ENCODE measurements at places on chromosomes 1 and 21.

DNA sequence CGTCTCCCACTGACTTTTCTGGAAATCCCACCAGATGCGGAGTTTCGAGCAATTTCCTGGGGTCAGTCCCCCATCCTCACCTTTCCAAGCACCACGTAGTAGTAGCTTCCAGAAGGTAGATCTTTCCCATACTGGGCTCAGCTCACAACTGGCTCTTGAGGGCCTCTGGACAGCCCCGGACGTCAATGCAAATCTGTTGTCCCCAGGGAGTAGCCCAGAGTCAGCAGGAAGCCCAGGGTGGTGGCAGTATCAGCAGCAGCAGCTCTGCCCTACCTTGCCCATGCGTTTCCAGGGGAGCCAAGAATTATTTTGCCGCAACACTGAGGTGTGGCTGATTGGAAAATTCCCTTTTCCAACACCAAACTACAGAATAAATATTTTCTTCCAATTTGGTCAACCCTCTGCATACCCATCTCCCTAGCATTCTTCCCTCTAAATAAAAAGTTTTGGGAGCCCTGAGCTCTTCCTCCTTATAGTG is 70.3 kb downstream of the CD46 start:
- no peak for DNase-seq

DNA sequence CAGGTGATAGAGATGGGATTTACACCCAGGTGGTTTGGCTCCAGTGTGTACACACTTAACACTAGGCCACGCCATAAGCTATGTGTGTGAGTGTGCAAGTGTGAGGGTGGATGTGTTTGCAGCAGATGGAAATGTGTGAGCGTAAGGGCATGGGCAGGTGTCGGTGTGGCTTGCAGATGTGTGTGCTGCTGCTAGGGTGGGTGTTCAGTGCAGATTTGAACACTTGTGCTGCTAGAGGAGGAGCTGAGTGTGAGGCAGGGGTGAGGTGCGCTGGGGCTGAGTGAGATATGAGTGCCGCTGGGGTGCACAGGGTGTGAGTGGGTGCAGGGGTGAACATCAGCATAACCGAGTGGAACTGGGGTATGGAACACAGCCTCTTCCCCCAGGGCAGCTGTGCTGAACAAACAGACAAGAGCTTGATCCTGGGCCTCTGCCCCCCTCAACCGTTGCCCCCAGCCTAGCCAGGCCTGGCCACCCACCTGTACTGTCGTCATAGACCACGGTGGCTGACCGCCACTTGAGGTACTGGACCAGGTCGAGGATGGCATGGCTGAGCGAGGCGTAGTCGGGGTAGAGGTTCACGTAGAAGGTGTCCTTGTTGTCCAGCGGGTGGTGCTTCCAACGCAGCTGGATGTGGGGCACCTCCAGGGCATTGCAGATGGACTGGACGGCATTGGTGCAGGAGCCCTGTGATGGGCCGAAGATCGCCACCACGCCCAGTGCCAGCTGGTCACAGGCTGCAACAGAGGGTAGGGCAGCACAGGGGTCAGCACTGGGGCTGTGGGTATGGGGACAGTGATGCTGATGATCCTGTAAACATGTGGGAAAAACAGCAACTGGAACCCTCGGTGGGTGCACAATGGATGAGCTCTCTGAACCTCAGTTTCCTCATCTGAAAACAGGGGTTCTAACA is 153.9 kb downstream of the GRIK3 start:
- no peak for DNase-seq

GRCh38 chr1:15187175-15188129 is 33.9 kb downstream of the TMEM51 start:
- no peak for DNase-seq

DNA sequence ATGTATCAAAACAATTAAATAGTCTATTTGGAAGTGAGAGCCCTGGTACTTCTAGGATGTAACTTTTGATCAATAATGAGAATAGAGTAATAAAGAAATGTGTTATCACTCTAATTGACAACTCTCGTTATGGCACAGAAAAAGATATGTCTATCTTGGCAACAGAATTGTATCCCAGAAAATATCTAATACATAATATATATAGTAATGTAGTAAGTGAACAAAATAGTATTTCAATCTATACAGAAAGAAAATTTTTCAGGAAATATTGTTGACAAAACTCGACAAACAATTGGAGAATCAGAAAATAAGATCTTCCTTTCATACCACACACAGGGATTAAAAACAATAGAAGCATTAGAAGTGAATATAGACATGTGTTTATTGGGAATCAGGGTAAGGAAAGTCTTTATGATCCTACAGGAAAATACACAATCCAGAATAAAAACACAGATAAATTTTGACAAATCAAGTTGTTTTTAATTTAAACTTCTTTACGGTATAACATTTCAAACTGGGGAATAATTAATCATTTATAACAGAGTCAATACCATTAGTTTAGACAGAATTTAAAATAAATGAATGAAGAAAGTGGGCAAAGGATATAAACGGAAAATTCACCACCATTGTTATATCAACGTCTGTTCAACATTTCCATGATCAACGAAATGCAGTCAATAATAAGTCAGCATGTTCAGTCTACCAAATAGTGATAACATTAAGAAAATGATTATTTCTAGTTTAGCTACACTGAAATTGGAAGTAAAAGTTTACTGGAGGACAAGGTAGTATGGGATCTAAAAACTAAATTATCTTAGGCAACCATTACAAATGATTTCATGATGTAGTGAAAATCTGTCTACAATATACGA is 1526.5 kb upstream of the TPTE start:
- no peak for DNase-seq

GRCh38 chr1:158454537-158454936 is 7.1 kb upstream of the OR10K1 start:
- DNase-seq = no peak

GRCh38 chr1:19973616-19974015 is 5.8 kb downstream of the PLA2G2A start:
- no peak for DNase-seq

- DNase-seq = no peak
These were observed 12.9 kb downstream of the MRPL37 start for GRCh38 chr1:54212872-54213271.

- DNase-seq = no peak
These were observed 8.3 kb upstream of the KCNAB2 start for GRCh38 chr1:6037338-6037762.

- peak; percentile 76 for DNase-seq
These were observed 4.0 kb downstream of the JUN start for GRCh38 chr1:58779801-58780382.

- DNase-seq = no peak
These were observed 18.5 kb upstream of the CYYR1 start for GRCh38 chr21:26591543-26591942.

- DNase-seq = no peak
These were observed 69.0 kb downstream of the DDR2 start for GRCh38 chr1:162701286-162701685.

DNA sequence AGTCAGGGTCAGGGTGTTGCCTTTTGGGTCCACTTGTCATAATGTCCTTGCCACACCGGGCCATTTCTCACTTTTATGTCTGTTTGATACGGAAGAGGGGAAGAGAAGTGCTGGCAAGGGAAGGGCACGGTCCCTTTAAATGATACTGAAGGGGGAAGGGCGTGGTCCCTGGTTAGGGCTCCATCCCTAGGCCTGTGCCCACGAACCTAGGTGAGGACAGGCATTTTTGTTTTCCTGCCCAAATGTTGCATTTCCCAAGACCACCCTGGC is 25.2 kb downstream of the B3GALT5 start:
- no peak for DNase-seq

DNA sequence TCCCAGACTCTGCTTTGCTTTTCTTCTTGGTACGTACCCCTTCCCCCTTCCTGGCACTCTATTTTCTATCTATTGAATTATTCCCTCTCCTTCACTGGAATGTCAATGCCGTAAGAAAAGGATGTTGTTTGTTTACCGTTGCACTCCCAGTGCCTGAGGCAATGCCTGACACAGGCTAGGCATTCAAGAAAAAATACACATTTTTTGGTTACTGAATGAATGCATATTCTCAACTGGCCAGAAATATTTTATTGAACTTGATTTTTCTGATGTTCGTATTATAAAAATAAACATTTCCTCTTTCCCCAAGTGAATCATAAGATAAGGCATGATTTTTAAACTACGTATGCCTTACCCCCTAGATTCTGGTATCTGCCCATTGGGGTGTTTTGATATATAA is 41.2 kb downstream of the GNG12 start:
- no peak for DNase-seq

- DNase-seq = no peak
These were observed 430.8 kb downstream of the DISC1 start for GRCh38 chr1:232057217-232057895.

DNA sequence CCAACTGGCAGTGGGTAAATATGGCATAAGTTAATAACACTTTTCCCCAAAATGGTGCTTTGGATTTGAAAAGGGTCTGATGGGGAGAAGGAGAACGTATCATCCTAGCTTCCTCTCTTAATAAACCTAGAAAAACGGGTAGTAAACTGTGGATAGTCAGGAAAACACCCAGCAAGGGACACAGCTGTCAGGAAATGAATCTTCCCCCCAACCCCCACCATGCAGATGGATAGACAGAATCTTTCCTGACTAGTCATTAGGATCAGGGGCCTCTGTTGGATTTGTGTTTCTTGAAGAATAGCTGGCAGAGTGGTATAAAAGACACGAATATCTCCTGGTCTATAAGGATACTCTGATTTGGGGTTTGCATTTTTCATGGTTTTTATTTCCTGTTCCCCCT is 22.5 kb upstream of the LAX1 start:
- DNase-seq = no peak

DNA sequence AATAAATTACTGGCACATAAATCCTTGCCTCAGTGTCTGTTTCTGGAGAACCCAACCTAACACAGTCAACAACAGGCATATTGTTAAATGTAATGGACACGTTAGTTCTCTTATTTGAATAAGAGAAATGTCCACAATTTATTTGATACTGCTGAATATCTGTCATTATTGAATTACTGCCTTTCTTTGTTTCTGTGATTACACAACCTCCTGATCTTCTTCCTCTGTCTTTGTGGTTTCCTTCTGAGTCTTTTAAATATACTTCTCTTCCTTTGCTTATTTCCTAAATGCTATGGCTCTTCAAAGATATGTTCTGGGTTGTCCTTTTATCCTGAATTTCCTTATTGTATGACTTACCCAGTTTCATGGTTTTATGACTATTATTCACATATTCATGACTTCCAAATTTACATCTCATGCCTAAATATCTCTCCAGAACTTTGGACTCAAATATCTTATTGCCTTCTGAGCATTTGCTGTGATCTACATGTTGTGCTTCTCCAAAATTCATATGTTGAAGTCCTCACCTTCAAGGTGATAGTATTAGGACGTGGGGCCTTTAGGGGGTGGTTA is 39.9 kb downstream of the MSH4 start:
- no peak for DNase-seq

DNA sequence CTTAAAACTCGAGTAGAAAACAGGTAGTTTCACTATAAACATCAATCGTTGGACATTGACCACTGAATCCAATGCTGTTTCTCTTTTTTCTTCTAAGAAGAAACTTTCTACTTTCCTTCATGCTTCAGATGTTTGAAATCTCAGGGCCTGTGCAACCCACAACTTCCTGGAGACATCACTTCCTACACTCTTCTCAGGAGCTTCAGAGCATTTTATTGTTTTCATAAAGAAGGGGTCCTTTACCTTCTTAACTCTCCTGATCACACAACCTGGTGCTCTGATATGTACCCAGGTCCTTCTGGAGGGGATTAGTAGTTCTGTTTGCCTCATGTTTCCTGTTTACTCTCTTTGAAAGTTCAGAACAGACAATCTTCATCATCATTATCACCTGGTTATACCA is 113.0 kb upstream of the VAV3 start:
- no peak for DNase-seq

- DNase-seq = no peak
These were observed 15.9 kb upstream of the CD58 start for GRCh38 chr1:116586741-116587143.

DNA sequence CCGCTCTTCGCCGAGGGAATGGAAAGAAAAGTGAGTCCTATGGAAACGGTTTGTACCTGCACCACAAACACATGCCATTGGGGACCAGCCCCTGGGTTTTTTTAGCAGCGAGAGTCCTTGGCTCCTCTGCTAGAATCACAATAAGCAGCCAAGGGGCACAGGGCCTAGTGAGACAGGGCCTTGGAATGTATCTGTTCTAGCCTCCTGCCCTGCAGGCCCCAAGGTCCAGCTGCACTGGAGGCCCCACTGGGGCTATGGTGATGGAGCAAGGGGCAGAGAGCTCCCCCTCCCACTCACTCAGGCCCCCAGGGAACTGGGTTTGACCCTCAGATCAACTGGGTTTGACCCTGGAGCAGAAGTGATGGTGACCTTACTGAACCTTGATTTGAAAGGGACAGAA is 14.4 kb downstream of the SHISA4 start:
- no peak for DNase-seq

GRCh38 chr1:53888681-53889080 is 916 bp downstream of the YIPF1 start:
- DNase-seq = no peak

DNA sequence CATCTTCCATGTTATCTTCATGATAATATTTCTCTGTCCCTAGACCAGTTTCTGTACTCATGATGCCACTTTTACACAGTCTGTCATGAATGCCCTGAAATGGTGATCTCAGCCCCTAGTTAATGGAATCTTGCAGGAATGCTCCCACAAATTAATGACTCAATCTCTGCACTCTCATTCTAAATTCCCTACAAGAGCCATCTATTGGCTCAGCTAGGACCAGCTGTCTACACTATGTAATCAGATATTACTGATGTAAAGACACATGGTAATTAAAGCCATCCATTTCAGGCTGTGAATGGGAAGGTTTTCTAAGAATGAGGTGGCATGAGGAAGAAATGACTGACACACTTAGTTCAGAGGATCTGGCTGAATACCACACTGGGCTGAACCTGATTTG is 199.1 kb upstream of the KCND3 start:
- DNase-seq = no peak

DNA sequence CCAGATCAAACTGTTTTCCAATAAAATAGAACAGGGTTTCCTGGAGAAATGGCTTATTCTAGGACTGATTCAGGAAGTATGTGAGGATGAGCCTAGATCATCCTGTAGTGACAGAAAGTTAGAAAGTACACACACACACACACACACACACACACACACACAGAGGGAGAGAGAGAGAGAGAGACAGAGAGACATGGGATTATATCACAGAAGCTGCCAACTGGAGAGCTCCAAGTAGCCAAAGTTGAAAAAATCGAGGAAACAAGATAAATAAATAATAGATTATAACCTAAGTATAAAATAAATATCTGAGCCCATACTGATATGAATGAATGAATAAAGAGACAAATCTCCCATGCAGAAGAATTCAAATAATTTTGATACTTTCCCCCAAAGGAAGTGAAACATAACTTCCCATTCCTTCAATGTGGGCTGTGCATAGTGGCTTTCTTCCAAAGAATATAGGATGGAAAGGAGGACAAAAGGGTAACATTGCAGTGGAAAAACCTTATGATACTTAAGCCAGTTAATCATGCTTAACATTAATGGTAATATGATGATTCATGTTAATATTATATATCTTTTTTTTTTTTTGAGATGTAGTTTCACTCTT is 171.6 kb downstream of the NTPCR start:
- no peak for DNase-seq

DNA sequence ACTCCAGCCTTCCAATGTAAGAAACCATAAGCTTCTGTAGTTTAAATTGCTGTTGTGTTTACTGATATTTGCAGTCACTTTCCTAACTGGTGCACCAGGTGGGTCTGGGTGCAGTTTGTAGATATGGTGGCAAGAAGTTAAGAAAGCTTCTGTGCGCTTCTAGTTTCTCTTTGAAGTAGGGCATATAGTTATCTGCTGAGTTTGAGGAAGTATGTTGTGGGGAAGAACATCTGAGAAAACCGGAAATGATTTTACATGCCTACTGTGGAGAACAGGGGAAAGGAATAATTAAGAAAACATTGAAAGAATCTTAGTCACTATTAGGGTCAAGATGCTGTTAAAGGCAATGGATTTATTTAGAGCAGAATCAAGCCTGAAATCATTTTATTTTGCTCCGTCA is 14.9 kb upstream of the SLC44A5 start:
- no peak for DNase-seq
